ENCODE measurements at places on chromosomes 3 and 15.

GRCh38 chr15:48337607-48338006, 6.4 kb downstream of the DUT start:
- DNase-seq: no peak

GRCh38 chr15:57405133-57405532, 28.8 kb downstream of the CGNL1 start:
- no peak for DNase-seq

DNA sequence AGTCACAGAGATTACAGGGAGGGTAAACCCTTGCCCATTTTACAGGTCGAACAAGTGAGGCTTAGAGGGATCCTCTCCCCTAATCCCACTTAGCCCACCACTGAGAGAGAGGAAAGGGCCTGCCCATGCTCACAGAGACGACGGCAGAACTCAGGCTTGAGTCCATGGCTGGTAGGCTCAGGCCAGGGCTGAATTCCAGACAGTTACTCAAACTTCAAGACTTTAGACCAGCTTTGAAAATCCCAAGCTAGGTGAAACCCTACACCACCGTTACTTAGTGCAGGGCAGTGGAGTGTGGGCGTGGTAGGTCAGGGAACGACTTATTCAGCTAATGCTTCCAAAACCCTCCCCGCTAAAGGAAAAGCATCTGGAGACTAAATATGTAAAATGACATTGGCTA, 16.4 kb downstream of the GRIP2 start:
- no peak for DNase-seq

GRCh38 chr3:141930801-141931200, 54.4 kb downstream of the ATP1B3 start:
- no peak for DNase-seq

DNA sequence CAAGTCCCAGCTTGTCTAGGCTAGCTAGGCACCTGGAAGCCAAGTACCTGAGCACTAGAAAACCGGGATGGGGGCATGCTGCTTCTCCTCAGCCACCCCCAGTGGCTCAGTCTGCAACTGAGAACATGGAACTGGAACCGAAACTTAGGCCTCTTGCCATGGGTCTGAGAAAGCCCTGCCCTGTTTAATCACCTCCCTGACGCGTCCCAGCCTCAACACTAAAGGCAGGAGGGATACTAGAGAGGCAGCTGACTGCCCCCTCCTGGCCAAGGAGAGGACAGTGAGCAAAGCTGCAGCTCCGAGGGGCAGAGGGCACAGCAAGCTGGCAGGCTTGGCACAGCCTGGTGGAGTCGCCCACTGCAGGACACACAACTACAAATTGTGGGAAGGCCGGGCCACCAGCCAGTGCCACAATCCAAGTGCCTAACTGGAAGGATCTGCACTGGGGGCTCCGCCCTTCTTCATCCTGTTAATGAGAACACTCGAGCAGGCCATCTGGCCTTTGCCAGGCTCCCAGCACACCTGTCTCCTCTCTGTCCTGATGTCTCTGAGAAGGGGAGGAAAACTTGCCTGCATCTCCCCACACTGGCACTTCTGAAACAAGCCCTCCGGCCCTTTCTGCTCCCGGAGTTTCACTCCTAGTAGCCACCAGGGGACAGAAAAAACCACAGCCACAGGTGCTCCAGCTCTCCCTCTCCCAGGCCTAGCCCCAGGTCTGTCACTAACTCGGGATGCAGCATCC, 53.7 kb downstream of the BDH1 start:
- no peak for DNase-seq

DNA sequence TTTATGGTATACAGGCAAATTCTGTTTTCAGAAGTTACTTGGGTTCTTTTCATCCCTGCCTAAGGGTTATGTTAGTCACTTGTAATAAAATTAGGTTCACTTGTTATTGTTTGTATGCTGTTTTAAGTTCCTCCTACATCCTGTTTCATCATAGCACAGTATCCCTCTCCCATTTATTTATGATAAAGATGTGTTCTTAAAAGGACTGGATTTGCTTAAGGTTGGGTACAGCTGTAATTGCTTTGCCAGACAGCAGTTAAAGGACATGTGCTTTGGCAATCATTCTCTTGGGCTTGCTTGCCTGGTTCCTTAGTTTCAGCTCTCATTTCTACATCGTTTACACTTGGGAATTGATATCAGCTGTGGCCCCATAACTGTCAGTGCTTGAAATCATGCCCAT, 11.7 kb downstream of the ATP2C1 start:
- no peak for DNase-seq

- DNase-seq: no peak
These were observed 10.7 kb upstream of the CYP8B1 start for GRCh38 chr3:42886294-42886822.

DNA sequence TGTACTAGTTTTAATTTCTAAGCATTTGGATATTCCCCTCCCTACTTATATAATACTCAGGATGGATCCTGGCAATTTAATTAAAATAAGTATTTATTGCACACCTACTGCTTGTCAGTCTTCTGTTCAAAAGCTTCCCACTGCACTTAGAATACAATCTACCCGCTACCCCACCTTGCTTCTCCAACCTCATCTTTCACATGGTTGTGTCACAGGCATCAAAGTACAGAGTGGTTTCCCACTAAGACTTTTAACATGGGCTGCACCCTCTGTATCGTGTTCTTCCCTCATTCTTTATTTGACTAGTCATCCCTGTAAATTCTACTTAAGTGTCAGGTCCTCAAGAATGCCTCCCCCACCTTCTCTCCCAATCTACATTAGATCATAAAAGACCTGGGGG, 35.0 kb downstream of the RIOX2 start:
- no peak for DNase-seq

GRCh38 chr3:156948402-156949210, 122.5 kb downstream of the LEKR1 start:
- no peak for DNase-seq

- DNase-seq: no peak
These were observed 73.8 kb upstream of the FURIN start for GRCh38 chr15:90794538-90794937.

DNA sequence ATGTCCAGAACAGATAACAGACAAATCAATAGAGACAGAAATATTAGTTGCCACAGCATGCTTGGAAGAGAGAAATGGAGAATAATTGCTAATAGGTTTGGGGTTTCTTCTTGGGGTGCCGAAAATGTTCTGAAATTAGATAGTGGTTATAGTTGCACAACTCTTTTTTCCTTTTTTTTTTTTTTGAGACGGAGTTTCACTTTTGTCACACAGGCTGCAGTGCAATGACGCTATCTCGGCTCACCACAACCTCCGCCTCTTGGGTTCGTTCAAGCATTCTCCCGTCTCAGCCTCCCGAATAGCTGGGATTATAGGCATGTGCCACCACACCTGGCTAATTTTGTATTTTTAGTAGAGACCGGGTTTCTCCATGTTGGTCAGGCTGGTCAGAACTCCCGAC, 163.3 kb downstream of the PLCH1 start:
- no peak for DNase-seq

All from NCI-H345 (cell line).